Bronchial epithelial cell (primary cell): ENCODE measurements at places on chromosomes 3 and 15. TPM values are rescaled to one million over a fixed set of nuclear protein-coding genes. Genes with fewer than 3 reads are reported as not detected.

- DNase-seq = no peak
Observed at GRCh38 chr3:133695560-133696171, 33.9 kb upstream of the TOPBP1 start.

- no peak for DNase-seq
Observed at GRCh38 chr3:12974819-12975218, 98.4 kb downstream of the IQSEC1 start.

GRCh38 chr15:59528961-59529402 is 82.6 kb upstream of the GCNT3 start:
- DNase-seq = peak; percentile 79

The CFAP100 gene
- total RNA-seq = not detected in 2 replicates

The PTPRG gene
- 9.6 and 11.1 TPM in 2 replicates for total RNA-seq
